ENCODE measurements at places on chromosomes 2 and 18.

DNA sequence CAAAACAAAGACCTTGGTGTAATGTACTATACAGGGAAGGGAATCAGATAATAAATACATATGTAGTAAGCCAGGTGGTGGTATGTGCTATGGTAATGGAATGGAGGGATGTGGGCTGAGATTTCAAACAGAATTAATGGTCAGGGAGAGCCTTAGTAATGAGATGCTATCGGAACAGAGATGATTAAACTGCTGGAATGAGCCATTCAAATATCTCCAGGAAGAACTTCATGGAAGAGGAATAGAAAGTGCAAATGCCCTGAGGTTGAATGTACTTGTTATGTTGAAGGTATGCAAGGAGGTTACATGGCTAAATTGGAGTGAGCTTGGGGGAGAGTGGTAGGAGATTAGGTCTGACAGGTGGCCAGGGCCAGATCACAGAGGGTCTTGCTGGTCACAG, 5.1 kb downstream of the SERPINB11 start:
- DNase-seq, result no peak

DNA sequence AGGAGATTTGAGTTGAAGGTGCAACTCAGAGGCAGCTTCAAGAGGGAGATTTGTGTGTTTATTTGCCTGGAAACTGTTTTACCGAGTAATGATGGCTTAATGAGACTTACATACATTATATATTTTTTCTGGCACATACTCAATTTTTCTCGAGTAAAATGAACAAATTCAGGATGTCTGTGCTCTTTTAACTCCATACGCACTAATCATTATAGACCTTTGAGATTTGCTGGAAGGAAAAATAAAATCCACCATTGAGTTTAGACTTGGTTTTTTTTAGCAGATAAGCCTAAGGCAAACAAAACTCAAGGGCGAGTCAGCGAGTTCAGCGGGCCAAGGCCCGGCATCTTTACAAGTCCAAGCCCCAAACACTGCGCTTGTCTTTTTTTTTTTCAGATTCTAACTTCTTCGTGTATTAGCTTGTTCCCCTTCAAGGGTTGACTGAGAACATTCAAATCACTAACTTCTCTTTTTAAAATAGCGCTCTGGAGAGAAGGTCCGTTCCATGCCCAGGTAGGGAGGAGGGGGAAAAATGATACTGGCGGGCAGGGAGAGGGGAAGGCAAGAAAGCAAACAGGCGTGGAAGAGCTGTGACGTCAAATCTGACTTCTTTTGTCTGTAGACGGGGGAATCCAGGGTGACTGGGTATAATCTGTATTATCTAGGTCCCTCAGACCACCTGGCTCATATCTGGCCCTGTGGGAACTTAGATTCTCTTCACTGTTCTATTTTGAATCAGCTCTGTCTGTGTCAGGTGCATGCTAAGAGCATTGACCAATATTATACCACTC, 72.7 kb upstream of the MAP3K20 start:
- DNase-seq, result no peak

DNA sequence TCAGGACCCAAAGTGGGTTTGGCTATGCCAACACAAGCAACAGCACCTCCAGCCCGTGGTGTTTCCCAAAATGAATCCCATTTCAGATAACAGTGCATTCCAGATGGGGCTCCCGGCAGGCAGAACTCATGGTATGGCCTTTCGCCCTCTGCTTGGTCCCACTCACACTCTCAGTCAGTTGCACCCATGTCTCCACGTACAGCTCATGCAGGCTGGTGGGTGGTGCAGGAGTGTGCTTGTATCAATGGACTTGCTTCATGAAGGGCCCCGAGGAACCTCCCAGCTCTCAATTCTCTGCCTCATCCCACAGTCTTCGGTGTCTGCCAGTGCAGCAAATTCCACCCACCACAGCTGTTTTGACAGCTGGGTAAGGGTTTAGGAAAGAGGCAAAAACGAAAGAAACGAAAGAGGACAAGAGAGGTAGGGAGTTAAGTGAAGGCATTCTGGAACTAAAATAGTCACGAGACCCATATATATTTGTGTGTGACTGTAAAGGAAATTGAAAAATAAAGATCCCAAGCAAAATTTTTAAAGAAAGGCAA, 278.1 kb downstream of the DCDC2C start:
- DNase-seq, result no peak

DNA sequence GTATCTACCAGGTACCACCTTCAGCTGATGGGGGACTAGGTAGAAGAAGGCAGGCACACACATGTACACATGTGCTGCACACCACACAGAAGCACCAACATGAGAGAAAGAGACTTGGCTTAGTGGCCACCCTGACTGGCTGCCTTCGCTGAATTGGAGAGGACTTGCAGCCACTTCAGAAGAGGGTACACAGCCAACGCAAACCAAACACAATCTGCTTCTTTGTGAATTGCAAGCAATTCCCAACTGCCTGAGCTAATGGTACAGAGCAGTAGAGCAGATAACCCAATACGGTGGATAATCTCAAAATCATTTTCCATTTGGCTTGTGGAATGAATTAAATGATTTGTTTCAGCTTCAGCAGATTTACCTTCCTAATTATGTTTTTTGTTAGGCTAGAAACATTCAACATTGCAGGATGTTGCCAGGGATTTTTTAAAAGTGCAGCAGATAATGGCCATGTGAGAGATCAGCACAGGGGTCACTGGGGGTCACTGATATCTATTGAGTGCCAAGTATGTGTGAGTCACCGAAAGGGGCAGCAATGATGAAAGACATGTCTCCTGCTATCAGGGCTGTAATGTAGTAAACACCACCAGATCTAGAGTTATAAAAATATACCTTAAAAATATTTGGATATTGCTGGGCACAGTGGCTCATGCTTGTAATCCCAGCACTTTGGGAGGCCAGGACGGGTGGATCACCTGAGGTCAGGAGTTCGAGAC, 652.6 kb downstream of the BCL11A start:
- no peak for DNase-seq

DNA sequence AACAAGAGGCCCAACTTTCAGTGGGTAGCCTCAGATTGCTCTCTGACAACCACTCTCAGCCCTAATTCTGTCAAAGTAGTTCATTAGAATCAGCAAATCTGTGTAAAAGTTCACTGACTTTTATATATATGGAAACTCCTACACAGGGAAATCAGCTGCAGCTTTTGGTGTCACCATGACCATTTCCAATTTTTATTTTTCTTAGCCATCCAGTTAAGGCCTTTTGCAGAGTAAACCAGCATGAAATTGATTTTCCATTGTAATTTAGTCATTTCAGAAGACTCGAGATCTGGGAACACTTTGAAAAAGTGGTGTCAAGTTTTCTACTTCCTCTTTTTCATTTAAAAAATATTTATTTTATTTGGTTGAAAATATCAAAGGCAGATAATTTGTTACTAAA, 263.2 kb downstream of the TMEM182 start:
- no peak for DNase-seq

DNA sequence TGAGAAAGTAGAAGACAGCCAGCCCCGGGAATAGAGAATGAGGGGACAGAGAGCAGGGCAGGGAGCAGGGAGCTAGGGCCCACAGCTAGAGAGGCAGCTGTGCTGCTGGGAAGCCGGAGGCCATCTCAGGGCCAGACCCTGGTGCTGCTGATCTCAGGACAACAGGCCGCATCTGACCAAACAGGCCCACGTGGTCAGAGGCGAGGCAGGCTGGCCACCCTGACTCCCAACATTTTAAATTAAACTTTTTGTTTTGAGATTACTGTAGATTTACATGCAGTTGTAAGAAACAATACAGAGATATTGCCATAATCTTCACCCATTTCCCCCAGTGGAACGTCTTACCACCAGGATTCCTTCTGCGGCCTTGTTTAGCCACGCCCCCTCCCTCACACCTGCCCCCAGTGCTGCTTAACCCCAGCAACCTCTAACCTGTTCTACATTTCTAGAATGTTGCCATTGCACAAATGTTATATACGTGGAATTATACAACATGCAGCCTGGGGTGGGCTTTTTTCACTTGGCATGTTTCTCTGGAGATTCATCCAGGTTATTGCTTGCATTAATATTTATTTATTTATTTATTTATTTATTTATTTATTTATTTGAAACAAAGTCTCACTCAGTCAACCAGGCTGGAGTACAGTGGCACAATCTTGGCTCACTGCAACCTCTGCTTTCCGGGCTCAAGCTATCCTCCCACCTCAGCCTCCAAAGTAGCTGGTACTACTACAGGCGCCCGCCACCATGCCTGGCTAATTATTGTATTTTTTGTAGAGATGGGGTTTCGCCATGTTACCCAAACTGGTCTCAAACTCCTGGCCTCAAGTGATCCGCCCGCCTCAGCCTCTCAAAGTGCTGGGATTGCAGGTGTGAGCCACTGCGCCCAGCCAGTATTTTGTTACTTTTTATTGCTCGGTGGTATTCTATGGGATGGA, 48.6 kb upstream of the GPR17 start:
- DNase-seq, result no peak

GRCh38 chr2:131425231-131425941, 50.5 kb upstream of the TUBA3D start:
- no peak for DNase-seq

DNA sequence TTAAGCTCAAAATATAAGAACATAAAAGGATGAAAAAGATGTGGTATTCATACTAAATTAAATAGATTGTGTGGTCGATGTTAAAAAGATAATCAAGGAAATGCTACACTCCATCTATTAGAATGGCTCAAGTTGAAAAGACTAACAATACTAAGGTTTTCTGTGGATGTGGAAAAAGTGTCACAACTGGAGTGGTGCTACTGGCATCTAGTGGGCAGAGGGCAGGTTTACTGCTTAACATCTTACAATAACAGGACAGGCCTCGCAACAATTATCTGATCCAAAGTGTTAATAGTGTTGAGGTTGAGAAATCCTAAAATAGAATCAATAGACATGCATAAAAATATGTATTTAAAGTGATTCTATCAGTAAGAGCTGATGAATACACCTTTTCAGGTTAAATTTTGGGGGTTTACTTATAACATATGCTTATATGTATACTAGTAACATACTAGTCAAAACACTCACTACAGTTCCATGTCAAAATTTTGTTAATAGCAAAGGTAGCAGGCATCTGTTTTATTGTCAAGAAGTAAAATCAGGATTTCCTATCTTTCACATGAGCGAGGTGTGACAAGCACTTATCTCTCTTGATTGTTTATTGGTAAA, 91.5 kb upstream of the TMEFF2 start:
- DNase-seq, result no peak

Data from activated T-helper 9 cell treated with anti-CD3 and anti-CD28 coated beads, Interleukin-2, amount 50 U/mL, for 16 hours (primary cell).